ENCODE measurements at places on chromosomes 2 and 18.

- DNase-seq, result no peak
Observed at GRCh38 chr18:43797347-43797746, 520.1 kb upstream of the SYT4 start.

DNA sequence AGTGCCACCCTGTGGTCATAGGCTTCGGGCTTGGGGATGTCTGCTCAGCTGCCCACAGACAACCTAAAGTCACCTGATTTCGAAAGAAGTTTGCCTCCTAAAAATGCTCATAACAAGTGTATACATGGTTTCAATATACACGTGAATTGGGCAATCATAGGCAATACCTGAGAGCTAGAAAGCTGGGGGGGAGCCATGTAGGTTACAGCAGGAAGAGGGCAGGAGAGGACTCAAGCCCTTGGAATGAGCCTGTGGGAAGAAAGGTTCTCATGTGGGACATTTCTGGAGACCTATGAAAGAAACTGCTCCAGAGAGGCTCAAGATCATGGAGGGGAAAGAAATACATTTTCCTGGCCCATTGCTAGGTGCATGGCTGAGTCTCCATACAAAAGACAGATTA, 109.7 kb downstream of the ACOXL start:
- DNase-seq, result no peak

DNA sequence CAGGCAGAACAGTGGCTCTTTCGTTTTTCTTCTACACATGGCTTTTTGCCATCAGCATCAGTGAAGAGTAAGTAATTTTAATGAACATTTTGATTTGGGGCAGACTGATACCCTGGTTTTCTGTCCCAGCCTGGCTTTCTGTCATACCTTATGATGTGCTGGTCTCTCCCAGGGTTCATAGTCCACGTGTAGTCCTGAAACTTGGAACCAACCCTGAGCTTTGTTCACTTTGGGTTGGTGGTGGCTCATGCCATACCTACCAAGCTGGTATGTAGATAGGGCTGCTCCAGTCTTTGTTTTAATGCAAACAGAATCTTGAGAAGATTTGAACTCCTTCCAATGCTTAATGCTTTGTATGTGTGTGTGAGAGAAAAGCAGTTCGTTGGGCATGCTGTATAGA, 4.9 kb downstream of the COPS7B start:
- no peak for DNase-seq

DNA sequence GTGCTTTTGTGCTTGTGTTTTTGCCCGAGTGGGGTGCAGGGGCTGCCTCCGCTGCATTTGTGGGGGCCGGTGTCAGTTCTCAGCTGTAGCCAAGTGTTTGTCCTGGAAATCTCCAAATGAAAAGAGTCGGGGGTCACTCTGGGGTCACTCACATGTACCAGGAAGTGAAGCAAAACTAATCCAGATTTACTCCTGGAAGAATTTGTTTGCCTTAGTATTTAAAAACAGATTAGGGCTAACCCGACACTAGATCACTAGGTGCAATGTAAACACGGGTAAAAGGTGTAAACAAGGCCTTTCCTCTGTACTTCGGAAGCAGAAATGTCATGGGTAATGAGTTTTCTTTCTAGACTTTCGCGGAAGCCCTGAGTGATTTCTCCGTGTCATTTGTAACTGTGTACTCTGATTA, 50.3 kb downstream of the GBX2 start:
- no peak for DNase-seq

DNA sequence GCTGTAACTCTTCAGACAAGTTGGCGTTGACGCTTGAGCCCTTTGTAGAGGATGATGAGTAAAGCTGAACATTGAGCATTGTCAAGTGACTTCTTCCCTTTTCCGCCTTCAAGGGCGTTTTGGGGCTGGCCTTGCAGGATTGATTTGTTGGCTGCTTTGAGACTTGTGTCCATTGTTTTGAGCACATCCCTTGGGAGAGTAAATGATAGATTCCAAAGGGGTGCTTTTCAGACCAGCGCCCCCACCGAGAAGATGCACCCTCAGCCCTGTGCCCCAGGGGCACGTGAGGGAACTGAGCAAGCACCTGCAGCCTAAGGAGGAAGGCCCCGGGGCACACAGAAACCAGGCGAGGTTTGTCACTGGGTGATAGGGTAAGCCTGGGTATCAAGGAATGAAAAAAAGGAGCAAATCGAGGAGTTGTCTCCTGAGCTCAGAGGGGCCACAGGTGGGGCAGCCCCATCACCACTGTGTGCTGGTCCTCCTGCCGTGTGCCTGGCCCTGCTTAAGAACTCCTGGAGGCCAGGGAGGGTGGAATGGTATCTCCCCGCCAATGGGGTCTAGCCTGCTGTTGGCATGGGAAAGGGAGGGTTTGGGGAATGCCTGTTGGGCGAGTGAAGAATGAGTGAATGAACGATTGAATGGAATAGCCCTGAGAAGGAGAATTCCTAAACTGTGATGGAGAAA, 64.0 kb downstream of the RAB31 start:
- DNase-seq, result no peak

DNA sequence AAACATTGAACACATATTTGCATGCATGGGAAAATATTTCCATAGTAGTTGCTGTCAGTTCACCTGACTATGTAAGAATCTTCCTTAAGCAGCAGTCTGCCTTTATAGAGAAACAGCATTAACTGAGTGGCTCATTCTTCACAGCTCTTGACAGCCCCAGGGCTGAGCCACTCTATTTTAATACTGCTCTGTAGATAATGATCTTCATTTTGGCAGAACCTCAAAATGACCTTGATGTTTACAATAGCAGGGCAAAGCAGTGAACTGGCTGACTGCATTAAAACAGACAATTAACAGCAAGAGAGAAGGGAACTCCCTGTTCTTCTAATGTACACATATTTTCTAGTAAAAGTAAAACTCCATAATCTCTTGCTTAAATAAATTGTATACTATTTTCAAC, 580.6 kb upstream of the SOX11 start:
- DNase-seq, result no peak

- DNase-seq, result no peak
Observed at GRCh38 chr2:120926463-120927264, 191.0 kb downstream of the GLI2 start.

DNA sequence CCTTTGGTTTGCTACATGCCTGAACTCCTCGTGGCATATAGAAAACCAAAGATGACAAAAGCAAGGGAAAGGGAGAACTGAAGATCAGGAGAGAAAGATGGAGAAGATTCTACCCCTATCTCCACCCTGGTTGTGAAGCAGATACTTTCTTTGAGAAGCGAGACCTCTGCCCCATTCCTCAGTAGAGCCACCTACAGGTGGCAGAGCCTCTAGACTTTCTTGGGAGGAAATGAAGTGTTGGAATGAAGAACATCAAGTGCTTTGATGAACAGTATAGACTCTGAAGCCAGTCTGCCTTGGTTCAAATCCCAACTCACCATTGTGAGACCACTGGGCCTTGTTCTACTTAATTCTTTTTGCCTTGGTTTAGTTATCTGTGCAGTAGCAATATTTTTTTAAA, 348.8 kb upstream of the ETAA1 start:
- DNase-seq, result no peak

GRCh38 chr2:195407783-195408182, 249.2 kb upstream of the SLC39A10 start:
- DNase-seq, result no peak

- no peak for DNase-seq
Observed at GRCh38 chr2:172997031-172997430, 78.6 kb upstream of the MAP3K20 start.

DNA sequence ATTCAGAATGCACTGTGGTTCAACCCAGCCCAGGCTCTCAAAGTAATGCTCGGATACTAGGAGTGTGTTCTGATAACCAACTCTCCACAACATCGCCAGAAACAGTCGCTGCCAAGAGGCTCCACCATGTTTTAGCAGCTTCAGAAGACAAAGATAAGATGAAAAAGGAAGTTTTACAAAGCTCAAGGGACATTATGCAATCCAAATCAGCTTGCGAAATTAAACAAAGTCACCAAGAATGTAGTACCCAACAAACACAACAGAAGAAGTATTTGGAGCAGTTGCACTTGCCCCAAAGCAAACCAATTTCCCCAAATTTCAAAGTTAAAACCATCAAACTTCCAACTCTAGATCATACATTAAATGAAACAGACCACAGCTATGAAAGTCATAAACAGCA, 360.9 kb downstream of the XIRP2 start:
- DNase-seq, result no peak

- no peak for DNase-seq
Observed at GRCh38 chr2:216671791-216672343, 23.5 kb downstream of the IGFBP5 start.

- no peak for DNase-seq
Observed at GRCh38 chr18:50372743-50373142, 2.1 kb upstream of the SKA1 start.

GRCh38 chr18:12443551-12443950, 35.8 kb downstream of the PRELID3A start:
- DNase-seq, result no peak

DNA sequence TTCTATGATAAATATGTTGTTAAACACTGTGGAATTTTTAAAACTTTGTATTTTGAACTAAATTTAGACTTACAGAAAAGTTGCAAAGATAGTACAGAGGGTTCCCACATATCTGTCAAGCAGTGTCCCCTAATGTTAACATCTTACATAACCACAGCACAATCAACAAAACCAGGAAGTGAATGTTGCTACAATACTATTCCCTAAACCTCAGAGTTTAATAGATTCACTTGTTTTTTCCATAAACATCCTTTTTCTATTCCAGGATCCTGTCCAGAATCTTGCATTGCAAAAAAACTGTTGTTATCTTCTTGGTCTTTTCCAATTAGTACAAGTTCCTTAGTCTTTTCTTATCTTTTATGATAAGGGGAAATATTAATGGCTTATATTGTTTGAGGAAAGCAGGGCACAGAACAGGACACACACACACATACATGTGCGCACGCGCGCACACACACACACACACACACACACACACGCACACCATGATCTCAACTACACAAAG, 251.1 kb upstream of the TRIB2 start:
- no peak for DNase-seq

DNA sequence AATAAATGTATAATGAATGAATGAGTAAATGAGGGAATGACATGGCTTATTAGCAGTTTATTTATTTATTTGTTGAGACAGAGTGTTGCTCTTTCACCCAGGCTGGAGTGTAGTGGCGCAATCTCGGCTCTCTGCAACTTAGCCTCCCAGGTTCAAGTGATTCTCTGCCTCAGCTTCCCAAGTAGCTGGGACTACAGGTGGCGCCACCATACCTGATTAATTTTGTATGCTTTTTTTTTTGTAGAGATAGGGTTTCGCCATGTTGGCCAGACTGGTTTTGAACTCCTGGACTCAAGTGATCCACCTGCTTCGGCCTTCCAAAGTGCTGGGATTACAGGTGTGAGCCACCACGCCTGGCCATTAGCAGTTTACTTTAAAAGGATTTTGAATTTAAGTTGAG, 100.3 kb upstream of the CAVIN2 start:
- DNase-seq, result no peak

GRCh38 chr2:176650104-176650837, 381.0 kb downstream of the MTX2 start:
- DNase-seq, result no peak

- no peak for DNase-seq
Observed at GRCh38 chr18:50143294-50143693, 51.7 kb downstream of the MYO5B start.

DNA sequence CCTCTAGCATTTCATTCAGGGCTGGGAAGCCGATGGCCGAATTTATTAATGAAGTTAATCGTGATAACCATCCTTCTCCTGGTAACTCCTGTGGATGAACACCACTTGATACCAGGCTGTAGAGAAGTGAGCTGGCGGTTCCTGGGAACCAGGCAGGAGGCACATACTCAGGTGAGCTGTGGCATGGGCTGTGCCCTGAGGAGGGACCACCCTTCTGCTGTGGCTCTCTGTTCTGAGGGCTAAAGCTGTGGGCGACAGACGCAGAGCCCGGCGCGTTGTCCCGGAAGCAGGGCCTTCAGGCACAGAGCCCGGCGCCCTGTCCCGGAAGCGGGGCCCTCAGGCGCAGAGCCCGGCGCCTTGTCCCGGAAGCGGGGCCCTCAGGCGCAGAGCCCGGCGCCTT, 462.3 kb upstream of the SALL3 start:
- DNase-seq, result no peak

DNA sequence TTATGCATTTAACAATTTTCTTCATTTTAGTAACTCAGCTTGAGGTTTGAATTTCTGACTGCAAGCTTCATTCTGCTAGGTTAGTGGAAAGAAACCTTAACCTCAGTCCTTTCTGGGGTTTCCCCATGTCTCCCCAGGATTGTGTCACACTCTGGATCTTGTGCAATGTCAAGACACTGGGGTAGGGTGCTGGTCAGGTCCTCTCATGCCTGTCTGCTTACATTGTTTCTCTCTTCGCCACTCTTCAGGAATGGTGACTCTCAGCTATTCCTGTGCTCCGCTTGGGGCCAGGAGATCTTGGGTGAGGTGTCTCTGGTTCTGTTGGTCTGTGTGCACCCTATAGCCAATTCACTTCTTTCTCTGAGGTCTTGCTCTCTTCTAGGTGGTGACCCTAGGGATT, 23.9 kb downstream of the CTLA4 start:
- no peak for DNase-seq

DNA sequence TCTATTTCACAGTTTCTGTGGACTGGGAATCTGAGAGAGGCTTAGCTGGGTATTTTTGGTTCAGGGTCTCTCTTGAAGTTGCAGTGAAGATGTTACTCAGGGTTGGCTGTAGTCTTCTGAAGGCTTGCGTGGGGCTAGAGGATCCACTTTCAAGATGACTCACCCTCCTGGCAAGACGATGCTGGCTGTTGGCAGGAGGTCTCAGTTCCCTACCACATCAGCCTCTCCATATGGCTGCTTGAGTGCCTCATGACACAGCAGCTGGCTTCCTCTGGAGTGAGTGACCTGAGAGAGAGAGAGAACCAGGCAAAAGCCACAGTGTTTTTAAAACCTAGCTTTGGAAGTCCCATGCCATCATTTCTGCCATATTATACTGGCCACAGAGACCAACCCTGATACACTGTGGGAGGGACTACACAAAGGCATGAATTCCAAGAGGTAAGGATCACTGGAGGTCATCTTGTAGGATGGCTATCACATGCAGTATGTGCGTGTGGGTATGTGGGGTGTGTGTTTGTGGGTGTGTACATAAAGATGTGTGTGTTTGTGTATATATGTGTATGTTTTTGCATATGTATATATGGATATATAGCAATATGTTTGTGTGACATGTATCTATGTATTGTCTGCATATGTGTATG, 25.1 kb downstream of the DNPEP start:
- no peak for DNase-seq

GRCh38 chr2:223597076-223597475, 5.1 kb downstream of the SCG2 start:
- no peak for DNase-seq

GRCh38 chr2:46151577-46151976, 145.6 kb upstream of the EPAS1 start:
- no peak for DNase-seq

- DNase-seq, result no peak
Observed at GRCh38 chr2:160278101-160278878, 78.2 kb upstream of the ITGB6 start.

- DNase-seq, result no peak
Observed at GRCh38 chr18:44741511-44741910, 60.8 kb downstream of the SETBP1 start.
